HL-60 (cell line): ENCODE measurements at places on chromosomes 3 and 15.

DNA sequence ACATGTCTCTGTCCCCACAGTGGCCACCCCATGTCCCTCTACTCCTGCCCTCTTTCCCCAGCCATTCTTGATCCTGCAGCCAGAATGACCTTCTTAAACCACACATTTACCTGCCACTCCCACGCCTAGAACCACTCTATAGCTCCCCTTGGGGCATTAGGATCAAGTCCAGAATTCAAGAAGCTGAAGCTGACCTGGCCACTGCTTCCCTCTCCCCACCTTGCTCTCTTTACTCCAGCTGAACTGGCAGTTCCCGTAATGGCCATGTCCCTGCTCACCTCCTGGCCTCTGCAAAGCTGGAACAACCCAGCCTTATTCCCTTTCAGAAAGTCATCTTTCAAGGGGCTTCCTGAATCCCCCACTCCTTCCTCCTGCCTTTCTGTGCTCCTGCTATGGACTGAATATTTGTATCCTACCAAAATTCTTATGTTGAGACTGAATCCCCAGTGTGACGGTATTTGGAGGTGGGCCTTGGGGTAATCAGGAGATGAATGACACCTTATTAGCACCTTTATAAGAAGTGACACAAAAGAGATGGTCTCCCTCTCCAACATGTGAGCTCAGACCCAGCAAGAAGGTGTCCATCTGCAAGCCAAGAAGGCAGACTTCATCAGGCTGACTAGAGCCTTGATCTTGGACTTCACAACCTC is 3.8 kb downstream of the CSRNP1 start:
- DNase-seq: no peak

DNA sequence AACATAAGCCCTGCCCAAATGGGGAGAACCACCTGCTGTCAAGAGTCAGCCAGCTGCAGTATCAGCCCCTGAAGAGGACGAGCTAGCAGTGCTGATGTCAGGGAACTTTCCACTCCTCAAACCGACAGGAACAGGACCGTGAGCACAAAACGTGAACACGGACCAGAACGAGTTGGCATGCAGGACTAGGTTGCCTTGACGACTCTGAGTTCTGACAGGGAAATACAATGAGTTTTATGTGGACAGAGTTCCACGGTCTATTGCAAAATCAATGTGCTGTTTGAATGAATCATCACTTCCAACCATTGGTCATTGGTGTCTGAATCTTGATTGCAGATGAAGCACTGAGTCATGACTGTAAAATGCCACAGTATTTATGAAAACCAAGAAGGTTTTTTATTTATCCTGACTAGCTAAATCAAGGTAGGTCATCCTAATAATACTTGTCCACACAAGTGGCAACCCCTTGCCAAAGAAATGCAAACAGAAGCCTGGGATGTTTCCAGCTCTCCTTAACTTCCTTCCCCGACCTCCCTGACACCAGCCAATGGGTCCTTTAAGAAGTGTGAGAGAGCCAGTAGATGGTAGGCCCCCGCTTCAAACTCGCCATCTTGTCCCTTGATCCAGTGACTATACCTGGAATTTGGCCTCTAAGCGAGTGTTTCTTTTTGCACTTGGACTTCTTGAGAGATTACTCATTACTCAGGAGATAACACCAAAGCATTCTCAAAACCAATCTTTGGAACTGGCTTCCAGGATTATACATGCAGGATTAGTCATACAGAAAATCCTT is 119.6 kb downstream of the ASB7 start:
- DNase-seq: peak; percentile 88

- no peak for DNase-seq
Measured at GRCh38 chr3:36906504-36907149, 38.2 kb downstream of the TRANK1 start.

DNA sequence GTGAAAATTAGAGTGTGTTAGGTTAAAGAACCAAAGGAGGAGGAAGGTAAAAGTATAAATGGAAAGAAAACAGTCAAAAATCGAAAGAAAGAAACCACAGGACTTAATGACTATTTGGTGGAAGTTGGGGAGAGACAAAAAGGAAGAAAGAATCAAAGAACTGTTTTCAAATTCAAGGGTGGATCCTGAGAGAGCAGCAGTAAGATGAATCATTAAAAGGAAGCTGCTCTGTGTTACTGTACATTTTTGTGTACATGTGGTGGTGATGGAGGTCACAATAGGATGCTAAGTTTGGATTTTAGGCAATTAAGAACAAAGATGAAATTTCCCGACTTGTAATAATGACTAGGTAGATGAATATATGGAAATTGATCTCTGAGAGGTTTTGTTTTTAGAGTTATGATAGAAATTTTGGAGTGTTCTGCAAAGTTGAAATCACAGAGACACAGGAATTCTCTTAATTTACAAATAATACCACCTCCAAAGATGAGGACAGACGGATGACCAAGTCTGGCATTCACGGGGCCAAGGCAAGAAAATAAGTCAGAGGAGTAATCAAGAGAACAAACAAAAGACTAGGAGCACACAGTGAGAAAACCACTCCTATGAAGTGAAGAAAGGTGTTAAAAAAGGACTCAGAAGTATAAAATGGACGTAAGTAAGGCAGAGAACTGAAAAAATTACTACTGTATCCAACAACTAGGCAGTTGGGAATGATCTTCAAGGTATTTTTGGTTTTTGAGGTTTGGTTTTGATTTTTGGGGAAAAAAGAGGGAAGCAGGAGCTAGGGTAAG is 7.1 kb downstream of the DHX36 start:
- no peak for DNase-seq

DNA sequence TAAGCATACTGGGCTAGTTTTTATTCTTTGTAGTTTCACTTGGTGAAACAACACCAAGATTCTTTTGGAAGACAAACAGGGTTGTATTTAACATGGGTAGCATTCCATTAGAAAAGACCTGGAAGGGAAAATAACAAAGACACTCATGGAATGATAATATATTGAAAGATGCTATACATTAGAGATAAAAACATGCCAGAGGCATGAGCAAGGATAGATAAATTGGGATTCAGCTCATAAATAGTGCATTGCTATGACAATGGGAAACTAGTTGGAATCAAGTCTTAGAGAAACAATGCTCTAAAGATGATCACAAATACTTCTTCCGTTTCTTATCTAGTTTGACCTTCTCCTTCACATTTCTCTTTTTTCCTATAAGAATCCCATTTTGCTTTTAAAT is 677.4 kb downstream of the ZNF385D start:
- no peak for DNase-seq

DNA sequence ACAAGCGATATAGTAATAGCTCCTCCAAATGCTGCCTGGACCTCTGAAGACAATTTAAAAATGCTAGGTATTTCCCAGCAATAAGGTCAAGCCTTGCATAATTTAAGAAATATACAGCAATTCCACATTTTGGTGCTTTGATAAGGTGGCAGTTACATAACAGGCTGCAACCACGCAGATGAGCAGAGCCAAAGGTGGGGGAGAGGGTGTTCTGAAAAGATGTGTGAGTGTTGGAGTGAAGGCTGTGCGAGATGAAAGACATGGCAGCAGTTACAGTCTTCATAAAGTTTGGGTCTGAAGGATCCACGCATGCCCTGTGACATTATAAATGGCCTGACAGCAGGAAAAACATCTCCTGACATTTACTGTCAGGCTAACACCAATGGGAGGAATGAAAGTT is 26.1 kb downstream of the CTDSPL start:
- DNase-seq: no peak

DNA sequence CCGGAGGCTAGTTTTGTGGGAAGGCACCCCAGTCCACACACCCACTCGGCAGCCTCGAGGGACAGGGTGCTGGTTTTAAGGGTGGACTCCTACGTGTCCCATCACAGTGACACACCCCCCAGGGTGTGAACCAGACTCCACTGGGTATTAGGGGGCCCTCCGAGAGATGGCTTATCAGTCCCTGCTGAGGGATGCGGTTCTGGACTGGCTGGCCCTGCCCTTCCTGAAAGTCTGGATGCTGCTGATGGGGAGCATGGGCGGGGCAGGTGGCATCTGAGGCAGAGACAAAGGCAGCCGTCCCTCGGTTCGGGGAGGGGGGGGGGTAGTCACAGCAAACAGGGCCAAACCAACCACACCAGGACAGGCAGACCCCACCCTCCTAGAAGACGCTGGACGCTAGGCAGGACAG is 939 bp upstream of the ULK3 start:
- no peak for DNase-seq

- no peak for DNase-seq
Measured at GRCh38 chr3:133592843-133593242, 19.4 kb downstream of the CDV3 start.

DNA sequence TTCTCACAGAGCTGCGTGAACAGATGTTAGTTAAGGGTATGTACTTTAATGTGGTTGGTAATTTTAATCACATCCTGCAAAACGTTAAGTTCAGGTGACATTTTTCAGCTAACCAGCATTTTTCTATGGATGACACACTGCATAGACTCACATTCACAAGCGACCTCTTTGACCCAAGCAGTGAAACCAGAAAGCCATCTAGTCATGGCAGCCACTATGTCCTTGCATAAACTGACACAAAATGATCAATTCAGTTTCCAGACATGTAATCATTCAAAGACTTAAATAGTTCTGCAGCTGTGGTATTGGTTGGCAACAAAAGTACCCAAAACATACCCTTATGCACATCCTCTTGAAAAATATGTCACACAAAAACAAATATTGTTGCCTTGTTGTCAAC is 7.4 kb upstream of the CAPN7 start:
- DNase-seq: no peak

- DNase-seq: no peak
Measured at GRCh38 chr15:68410466-68411342, 21.3 kb downstream of the ITGA11 start.

DNA sequence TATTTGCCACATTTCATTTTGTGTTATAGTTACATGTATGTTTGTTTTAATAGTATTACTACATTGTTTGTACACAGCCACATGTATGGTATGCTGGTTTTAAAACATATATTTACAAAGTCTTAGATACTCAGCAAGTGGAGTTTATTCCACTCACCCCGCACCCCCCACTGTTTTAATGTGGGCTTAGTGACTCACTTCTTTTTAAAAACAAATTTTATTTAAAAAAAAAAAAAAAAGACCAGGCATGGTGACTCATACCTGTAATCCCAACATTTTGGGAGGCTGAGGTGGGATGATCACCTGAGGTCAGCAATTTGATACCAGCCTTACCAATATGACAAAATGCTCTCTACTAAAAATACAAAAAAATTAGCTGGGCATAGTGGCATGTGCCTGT is 26.9 kb upstream of the TJP1 start:
- no peak for DNase-seq

DNA sequence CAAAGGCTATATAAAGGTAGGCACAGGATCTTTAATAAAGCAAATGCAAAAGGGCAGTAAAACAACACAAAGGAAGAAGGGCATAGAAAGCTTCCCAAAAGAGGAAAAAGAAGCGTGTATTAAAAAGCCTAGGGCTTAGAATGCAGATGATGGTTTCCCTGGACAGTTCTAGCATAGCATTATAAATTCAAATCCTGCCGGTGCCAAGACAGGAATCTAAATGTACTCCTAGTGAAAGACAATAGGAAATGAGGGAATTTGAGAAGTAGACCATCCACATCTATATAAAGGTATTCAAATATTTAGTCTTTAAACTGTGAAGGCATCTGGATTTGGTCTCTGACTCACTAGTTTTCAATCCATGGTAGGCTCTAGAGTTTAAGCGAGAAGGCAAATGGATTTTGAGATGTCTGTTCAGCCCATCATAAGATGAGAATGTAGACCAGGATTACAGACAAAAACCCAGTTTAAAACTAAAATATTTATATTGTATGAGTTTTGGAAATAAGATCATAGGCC is 431.8 kb downstream of the TBL1XR1 start:
- DNase-seq: no peak

DNA sequence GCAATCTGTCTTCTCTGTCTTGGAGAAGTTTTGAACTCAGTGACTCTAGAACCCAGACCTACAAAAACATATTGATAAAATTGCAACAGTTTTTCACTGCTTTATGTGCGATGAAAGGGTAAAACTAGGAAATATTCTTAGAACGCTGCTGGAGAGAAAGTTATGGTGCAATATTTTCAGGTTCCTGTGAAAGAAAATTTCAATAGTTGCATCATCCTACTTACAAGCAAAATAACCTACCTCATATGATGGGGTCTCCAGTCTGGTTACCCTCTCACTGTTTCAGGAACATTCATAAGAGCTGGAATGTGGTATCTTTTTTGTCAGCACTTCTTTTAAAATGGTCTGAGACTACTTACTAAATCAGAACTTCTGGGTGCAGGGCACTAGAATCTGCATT is 27.1 kb downstream of the GATM start:
- peak; percentile 16 for DNase-seq

DNA sequence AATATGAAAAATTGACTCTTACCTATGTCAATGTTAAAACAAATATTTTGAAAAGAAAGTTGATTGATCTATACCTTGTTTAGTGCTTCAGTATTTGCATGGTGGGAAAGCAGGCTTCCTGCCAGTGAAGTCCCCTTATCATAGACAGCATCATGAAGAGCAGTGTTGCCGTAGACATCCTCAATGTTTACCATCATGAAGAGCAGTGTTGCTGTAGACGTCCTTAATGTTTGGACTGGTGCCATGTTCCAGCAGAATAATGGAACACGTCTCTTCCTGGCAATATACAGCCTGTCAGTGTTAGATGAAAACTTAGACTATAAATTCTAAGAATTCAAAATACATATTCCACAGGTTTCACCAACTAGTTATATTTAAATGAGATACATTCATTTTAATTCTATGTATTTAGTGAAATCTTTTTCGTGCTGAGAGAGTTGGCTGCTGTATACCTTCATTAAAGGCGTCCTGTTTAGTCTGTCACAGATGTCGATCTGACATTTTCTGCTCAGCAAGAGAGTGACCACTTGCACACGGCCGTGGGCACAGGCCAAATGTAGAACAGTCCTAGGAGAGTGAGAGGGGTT is 116.8 kb downstream of the LMLN start:
- no peak for DNase-seq

DNA sequence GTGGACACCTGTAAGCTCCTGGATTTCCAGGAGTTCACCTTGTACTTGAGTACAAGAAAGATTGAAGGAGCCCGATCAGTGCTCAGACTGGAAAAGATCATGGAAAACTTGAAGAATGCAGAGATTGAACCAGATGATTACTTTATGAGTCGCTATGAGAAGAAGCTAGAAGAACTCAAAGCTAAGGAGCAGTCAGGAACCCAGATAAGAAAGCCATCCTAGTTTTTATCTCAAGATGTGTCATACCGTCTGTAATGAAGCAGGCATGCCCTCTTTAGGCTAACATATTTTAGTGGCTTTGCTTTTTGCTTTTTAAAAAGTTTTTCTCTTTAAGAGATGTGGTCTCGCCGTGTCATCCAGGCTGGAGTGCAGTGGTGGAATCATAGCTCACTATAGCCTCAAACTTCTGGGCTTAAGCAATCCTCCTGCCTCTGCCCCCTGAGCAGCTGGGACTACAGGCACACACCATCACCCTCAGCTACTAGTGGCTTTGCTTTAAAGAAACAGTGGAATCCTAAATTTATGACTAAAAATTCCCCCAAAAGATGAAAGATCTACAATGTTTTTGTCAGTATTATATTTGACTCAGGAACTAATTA is 28.1 kb downstream of the EXOG start:
- no peak for DNase-seq
